Stimulated activated CD8-positive, alpha-beta memory T cell treated with anti-CD3 and anti-CD28 coated beads, Interleukin-15, amount 100 ng/mL, for 1 hour (primary cell): ENCODE measurements at places on chromosomes 2 and 18.
A peak's percentile ranks its signal among the peaks of the same experiment; 100 is the strongest.

DNA sequence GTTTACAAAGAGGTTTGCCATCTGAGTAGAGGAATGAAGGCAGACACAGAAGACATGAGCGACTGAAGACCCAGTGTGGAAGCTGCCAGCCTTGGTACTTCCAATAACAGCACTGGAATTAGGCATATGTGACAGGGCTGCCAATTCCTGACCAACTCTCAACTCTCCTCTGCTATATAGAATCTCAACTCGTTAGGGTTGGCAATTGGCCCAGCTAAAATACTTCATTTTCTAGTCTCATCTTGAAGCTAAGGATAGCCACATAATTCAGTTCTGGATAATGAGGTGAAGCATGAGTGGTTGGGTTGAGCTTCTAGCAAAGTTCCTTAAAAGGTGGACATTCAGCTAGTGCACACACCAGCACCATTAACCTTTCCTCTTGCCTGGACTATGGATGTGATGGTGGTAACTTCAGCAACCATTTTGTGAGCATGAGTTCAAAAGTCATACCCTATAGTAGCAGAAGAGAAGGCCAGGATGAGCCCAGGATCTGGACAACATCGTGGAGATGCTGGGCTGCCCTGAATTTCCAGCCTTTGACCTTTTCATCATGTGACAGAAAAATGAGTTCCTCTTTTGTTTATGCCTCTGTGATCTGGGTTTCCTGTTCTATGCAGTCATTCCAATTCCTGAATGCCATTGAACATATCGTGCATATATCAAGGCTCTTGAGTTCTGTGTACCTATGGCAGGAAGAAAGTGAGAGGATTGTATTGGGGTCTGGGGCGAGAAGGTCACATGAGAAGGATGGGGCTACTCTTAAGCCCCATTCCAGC is 68.1 kb upstream of the HAAO start:
- no peak for DNase-seq

DNA sequence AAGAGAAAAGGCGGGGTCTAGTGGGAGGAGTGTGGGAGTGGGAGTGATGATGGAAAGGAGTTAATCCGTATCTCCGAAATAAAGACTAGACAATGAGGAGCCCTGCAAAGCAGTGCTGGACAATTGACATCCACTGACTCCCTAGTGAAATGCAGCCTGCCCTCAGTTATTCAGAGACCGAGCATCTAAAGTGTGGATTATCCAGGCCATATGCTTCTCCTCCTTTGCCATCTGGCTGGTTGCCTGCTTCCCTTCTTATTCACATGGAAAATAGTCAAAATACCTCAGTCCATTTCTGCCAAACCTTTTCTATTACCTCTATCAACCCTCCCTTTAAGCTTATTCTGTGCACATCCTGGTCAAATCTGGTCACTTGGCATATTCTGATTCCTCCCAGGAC is 288.8 kb upstream of the SIX3 start:
- DNase-seq, result no peak

DNA sequence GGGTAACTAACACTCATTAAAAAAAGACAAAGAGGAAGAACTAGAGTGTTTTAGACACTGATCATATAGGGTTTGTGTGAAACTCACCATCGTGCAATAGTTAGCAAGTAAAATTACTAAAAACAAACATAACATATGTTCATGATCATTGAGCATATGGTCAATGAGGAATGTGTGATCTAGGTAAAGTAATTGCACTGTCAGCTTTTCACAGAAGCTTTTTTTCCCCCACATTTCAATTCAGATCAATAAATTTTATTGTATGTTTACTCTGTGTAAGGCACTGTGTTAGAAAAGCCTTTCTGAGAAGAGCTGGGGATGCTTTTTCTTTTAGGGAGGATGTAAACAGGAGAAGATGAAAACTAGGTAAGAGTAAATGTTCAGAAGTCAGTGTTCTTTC is 348.2 kb downstream of the LRP1B start:
- no peak for DNase-seq

- DNase-seq, result no peak
These were observed 145.8 kb downstream of the KIAA1328 start for GRCh38 chr18:36974686-36975085.

GRCh38 chr18:48799724-48800315 is 150.9 kb downstream of the SMAD7 start:
- no peak for DNase-seq

DNA sequence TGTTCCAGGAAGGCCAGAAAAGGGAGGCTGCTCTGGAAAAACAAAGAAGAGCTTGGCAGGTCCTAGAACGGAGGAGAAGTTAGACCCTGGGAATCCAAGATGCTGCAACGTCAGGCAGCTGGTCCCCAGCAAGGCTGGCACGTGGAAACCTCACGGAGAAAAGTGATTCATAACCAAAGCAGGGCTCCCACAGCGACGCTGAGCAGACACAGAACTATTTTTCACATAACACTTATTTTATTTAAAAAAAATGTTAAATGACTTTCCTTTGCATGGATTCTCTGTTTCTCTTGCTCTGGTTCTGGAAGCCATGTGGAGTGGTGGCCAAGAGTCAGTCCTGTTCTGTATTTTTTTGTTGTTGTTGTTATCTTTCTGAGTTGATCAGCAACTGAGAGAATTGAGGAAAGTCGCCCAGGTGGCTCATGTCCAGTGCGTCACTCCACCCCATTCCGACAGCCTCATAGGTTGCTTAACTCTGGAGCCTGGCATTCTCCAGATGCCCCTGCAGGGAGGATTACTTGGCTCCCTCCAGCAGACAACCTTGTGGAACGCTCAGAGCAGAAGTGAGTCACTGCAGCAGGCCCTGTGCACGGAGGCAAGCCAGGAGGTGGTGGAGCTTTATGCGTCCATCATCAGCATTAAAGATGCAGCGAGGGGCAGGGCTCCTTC is 229.9 kb upstream of the HDAC4 start:
- no peak for DNase-seq

DNA sequence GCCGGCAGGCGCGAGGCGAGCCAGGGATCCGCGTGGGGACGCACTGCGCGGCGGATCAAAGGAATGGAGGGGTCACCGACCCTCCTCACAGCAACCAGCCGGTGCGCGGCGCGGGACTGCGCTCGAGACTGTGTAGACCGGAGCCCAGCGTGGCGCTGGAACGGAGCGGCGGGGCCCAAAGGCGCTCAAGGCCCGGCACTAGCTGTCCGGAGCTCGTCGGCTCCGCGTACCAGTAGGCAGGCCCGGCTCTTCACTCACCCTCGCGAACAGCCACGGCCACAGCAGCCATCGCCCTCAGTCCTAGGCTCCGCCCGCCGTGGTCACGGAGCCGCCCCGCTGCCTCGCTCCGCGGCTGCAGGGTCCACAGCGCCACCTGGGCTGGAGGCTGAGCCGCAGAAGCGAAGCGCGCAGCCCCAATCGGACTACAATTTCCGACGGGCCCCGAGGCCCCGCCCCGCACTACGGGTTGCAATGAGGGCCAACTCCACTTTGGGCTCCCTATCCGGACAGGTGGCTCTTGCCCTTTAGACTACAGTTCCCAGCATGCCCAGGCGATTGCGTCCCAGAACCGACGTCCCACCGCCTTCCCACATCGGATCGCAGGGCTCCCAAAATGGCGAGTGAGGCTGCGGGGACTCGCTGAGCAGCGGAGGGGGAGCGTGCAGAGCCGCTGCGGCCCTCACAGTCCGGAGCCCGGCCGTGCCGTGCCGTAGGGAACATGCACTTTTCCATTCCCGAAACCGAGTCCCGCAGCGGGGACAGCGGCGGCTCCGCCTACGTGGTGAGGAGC is at the start of the genes EIF2B4 and SNX17:
TSS of gene EIF2B4 (minus strand) at position 313 of the 790 bp plus-strand sequence. CDS start at position 289, 24 bp downstream.
TSS of gene SNX17 (plus strand) at position 591 of the 790 bp plus-strand sequence. CDS start at position 719, 128 bp downstream.
- peak; percentile 99 for DNase-seq

DNA sequence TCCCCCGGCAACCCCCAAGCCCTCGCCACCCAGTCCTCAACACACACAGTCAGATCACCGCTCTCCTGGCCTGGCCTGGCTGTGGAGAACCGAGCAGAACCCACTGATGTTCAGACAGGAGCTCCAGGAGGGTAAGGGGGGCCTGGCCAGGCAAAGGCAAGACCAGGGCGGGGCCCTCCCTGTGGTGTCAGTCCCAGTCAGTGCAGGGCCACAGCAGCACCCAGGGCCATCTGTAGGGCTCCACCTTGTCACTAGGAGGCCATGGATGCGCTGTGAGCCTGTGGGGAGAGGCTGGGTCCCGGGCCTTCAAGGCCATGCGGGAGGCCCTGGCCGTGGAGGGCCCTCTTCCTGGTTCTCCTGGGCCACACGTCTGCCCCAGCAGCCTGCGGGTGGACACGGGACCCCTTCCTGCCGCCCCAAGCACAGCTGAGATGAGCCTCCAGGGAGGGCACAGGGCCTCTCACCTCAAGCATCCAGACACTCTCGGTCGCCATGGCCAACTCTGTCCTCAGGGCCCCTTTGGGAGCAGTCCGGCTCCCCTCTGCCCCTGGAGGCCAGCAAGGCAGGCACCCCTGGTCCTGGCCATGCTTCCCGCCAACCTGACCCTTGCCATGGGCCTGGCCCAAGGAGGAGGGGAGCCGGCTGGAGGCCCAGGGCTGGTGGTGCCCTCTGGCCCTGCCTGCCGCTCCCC is 2.0 kb downstream of the ANO7 start:
- no peak for DNase-seq

- no peak for DNase-seq
These were observed 52.2 kb downstream of the SMIM21 start for GRCh38 chr18:75375341-75375740.

DNA sequence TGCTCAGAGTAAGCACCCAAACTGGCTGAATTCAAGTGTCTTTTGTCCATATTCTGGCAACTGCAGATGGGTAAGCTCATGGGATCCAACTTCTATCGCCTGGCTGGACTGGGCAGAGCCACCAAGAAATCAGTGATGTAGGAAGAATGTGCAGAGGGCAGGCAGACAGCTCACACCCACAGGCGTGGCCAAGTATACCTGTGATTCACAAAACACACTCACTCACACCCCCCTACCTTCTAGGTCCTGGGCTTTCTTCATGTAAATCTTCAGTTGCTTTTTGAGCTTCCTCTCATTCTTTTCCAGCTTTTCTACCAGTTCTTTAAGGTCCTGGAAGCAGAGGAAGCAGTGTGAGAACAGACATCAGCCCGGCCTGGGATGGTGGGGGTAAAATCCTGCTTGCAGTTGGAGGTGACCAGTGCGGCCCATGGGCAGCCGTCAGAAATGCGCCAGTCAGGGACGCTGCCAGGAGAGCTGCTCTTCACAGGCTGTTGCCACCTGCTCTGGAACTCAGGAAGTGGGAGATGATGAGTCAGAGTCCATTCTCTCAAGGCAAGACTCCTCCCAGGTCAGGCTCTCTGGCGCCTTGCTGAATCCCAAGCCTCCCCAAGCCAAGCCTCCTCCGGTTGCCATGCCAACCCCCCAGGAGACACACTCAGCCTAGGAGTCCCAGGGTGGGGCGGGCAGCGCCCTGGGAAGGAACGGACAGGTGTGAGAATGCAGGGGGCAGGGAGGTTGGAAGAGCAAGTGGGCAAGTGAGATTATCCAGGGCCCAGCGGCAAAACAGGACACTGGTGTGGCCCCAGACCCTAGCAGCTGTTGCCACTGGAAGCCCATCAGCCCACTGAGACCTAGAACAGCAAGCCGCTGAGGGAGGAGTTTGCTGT is 36.2 kb upstream of the ACAA2 start:
- DNase-seq, result no peak

DNA sequence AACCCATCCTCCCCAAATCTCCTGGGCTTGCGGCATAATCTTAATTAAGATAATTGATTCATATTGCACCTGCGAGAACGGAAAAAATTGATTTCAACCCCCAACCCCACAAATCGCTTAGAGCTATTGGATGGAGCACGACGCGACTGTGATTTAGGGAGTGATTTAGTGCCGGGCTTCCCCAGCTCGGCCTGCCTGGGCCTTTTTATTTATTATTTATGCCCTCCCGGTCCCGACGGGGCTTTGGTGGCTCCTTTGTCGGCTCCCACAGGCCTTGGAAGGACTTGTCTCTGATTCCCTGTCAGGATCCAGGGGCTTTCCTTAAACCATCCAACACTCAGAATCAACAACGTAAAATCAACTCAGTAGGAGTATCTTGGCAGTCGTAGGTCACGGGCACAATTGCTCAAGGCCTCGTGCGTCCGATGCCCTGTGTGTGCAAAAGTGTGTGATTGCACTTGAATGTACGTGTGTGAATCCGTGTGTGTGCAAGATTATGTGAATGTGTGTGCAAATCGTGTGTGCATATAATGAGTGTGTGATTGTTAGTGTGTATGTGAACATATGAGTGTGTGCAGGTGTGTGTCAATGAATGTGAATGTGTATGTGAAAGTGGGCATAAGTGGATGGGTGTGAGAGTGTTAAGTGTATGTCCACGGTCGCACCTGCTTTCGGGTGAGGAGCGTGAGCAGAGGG is 4.3 kb upstream of the NEUROD1 start:
- no peak for DNase-seq

GRCh38 chr2:216739035-216739434 is 43.7 kb upstream of the IGFBP5 start:
- no peak for DNase-seq

- no peak for DNase-seq
These were observed 672.5 kb downstream of the MBD2 start for GRCh38 chr18:53551868-53552426.

DNA sequence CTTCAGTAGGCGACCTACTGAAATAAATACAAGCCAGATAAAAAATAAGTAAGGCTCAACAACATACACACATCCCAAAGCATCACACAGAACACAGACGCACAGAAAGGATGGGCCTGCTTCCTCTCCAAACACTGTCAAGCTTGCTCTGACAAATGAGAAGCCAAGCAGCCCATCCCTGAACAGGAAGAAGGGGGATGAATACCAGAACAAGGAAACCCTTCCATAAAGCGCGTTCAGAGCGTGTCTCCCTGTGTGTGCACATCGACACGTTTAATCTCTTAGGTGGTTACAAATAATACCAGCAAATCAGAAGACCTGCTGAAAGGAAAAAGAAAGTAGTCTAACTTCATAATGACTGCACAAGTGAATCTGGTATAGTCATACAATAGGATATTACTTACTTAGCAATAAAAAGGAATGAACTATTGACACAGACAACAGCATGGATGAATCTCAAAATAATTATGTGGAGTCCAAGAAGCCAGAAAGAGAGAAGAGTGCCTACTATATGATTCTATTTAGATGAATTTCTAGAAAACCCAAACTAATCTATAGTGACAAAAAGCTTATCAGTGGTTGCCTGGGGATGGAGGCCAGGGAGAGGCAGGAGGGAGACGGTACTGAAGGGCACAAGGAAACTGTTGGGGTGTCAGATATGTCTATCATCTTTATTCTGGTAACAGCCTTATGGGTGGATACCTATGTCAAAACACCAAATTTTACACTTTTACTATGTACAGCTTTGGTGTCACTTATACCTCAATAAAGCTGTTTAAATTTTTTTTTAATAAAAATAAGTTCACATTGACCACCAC is 26.8 kb downstream of the MBOAT2 start:
- DNase-seq, result no peak
